ENCODE measurements at places on chromosomes 16 and 17.

DNA sequence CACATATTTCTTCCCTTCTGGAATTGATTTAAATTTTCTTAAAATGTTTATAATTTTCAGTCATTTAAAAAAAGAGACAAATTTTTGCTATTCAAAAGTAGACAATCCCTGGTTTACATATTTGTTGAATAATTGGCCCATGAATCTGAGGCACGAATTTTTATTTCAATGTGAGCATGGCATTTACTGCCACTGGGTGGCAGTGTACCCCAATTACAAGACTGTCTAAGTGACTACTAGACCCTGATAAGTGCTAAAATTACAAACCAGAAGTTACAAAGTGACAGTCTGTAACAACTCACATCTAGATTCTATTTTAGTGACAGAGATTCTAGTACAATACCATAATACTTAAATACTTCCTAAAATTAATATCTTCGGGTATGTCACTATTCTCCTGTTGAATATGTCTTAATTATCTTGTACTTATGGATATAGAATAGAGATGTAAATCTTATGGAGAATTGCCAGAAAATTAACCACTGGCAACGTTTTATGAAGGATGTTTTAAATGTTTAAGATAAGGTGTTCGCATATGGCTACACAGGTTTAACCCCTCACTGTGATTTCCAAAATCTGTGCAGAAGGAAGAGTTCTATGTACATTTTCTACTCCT lies 235.8 kb downstream of the MAP2K4 start:
- DNase-seq: peak; percentile 5

DNA sequence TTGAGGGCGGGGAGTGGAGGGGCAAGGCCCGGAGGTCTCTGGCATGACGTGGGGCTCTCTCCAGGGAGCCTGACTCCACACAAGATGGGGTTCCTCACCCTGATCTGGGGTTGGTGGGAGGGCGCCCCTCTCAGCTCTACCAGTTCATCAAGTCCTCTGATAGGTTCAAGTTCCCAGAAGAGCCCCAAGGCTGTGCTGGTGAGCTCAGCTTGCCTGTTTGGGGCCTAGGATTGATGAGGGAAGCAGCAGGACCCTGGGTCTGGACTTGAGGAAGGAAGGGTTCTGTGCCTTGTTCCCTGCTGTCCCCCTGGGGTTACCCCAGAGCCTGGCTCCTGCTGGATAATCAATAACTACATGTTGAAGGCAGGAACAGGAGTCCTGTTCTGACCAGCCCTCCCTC lies 3.5 kb downstream of the MGAT5B start:
- no peak for DNase-seq

GRCh38 chr17:46031440-46031839 lies 32.4 kb downstream of the STH start:
- no peak for DNase-seq

GRCh38 chr16:82229800-82230619 lies 60.0 kb upstream of the MPHOSPH6 start:
- peak; percentile 76 for DNase-seq

DNA sequence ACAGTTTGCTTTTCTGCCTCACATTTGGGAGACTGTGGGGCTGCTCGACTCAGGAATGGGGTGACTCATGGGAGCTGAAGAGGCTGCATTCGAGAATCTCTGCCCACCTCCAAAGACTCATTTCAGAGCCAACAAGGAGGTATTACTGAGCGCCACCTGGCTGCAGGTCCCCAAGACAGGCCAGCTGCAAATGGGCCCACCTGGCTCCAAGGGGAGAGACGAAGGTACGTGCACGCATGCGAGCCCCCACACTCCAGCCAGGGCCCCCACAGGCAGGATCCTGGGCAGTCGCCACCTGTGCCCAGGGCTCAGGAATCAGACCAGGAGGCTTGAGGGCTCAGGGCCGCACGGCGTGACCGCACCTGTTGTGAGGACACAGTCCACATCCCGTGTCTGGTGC lies 6.0 kb downstream of the HAGHL start:
- no peak for DNase-seq

GRCh38 chr16:65120831-65121721 lies 787 bp downstream of the CDH11 start:
- DNase-seq: peak; percentile 16
